ENCODE measurements at places on chromosomes 16 and 17.

DNA sequence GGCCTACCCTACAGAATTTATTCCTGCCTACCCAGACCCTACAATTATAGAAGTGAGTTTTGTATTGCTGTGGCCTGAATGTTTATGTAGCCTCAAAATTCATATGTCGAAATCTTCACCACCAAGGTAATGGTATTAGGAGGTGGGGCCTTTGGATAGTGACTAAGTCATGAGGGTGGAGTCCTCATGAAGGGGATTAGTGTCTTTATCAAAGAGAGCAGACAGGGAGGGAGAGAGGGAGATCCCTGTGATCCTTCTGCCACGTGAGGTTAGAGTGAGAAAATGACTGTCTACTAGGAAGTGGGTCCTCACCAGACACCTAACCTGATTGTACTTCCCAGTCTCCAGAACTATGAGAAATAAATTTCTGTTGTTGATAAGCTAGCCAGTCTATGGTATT, 981 bp upstream of the DUXB start:
- DNase-seq: no peak

GRCh38 chr17:7858522-7858810, 663 bp downstream of the CYB5D1 start:
- no peak for DNase-seq

DNA sequence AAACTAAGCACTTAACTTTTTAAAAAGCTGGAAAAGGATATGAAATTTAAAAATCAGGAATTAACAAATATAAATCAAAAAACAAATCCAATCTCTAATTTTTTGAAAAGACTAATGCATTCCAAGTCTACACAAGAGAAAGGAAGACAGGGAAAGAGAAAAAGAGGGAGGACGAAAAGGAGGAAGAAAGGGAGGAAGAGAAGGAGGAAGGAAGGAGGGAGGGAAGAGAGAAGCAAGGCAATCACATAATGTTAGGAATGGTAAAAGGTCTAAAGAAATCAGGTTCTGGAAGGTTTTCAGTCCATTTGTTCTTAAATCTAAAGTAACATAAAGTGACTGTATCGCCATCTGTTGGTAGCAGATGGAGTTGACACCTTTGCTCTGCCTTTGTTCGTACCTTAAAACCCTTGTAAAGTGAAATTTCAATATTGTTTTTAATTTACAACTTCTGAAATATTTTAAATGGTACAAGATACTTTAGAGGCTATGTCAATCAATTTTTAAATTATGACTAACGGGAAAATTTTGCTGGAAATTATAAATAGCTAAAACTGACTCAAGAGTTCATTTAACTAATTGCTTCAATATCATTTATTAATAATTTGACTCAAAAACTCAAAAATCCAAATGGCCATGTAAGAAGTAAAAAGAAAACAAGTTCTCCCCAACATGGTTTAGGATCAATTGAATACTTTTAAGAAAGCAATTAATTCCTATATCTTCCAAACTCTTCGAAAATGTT, 20.4 kb upstream of the CDYL2 start:
- no peak for DNase-seq

- no peak for DNase-seq
These were observed 9.6 kb upstream of the SHISA9 start for GRCh38 chr16:12891836-12892235.

GRCh38 chr16:83455716-83456115, 352.1 kb upstream of the HSBP1 start:
- DNase-seq: no peak
